ENCODE measurements at places on chromosomes 1 and 21.

DNA sequence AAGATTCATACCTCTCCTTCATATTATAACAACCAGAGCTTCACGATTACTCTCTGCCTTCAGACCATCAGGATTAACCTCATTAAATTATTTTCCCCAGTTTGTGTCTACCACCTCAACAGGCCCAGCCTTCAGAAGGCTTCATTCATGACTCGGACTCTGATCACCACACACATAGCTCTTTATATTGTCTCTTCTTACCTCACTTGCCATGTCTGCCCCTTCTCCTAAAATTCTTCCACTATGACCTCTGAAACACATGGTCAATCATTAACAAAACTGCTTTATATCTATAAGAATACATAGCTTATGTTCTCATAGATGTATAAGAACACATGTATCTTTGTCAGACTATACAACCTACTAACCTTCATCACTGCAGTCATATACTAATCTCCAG lies 79.8 kb downstream of the USP1 start:
- no peak for DNase-seq

GRCh38 chr1:246591504-246591903 lies 25.2 kb downstream of the CNST start:
- DNase-seq = no peak

- DNase-seq = no peak
Measured at GRCh38 chr1:103469801-103470200, 55.7 kb upstream of the RNPC3 start.

- no peak for DNase-seq
Measured at GRCh38 chr1:196193896-196194559, 414.2 kb downstream of the KCNT2 start.

DNA sequence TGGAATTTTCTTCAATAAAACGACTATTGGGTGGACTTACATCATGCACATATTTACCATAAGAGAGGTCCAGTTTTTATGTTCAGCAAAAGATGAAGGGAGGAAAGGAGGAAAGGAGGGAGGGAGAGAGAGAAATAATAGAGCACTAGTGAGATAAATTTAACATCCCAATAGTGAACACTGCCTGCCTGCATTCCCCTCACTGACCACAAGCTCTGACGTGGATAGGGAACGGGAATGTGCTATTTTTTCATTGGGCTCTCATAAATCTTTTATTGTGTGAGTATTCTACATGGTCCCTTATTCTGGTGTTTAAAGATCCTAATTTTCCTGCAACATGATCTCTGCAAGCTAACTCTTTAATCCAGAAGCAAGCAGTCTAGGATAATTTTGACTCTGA lies 82.1 kb downstream of the TTC3 start:
- no peak for DNase-seq

DNA sequence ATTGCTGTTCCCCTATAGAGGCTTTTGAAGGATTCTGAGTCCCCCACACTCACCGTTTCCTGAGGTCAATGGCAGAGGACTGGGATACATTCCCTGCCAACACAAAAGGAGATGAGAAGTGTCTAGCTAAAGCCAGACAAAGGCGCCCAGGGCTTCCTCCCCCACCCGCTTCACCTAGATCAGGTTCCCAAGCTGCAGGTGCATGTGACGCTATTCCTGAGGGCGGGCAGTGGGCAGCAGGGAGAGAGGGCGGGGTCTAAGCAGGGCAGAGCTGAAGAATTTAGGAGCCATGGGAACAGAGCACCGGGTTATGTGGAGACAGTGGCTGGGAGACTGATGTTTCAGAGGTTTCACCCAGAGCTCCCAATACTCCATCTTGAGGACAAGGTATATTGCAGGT lies 6.0 kb upstream of the ARHGEF2 start:
- DNase-seq = no peak

- DNase-seq = no peak
Measured at GRCh38 chr1:27068922-27069321, 56.3 kb upstream of the TENT5B start.

- DNase-seq = no peak
Measured at GRCh38 chr21:36692835-36693488, 6.0 kb upstream of the SIM2 start.

- no peak for DNase-seq
Measured at GRCh38 chr21:31299291-31300147, 44.5 kb downstream of the TIAM1 start.

- no peak for DNase-seq
Measured at GRCh38 chr1:148160343-148161052, 8.4 kb upstream of the NBPF11 start.

DNA sequence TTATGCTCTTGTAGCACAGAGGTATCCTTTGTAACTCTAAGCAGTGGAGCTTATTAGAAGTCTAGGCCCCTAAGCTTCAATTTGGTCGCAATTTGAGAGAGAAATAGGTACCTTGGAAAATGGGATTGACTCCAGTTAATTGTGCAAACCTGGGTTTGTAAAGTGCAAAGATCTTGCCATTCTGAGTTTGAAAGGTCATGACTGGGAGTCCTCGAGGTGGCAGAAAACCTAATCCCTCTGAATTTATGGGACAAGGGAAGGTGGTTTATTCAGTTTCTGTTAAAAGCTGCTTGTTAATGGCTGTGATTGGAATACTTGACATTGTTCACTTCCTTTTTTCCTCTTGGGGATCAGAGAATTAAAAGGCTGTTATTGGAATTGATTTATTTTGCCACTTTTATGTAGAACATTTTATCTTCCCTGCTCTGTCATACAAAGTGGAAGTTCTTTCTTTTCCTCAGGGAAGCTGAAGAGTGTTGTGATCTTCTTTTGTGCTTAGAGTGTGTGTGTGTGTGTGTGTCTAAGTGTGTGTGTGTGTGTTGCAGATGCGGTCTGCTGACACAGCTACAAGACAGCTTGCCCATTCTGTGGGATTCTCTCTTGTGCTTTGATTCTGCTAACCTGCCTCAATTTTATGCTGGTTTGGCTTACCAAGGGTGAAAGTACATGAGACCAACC lies 144.5 kb downstream of the SPATA46 start:
- DNase-seq = no peak

DNA sequence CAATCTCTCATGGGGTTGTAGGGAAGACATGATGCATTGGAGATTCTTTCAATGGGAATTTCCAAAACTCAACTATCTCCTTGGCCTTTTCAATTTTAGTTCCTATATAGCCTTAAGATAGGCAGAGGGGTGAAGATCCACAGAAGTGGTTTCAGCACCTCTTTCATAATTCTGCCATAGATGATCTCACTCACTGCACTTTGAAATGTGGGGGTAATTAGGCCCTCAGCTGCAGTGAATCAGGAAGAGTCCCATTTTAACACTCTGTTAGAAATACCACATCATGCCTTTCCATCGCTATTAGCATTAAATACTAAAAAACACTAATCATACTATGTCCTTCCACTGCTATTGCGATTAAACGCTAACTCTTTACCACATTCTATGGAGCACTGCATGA lies 25.1 kb upstream of the EEIG2 start:
- no peak for DNase-seq

- no peak for DNase-seq
Measured at GRCh38 chr1:9654051-9654833, 2.7 kb downstream of the PIK3CD start.

GRCh38 chr1:87155170-87155569 lies 173.5 kb upstream of the LMO4 start:
- DNase-seq = no peak

GRCh38 chr1:197116156-197116555 lies 30.3 kb downstream of the ASPM start:
- DNase-seq = no peak

- DNase-seq = no peak
Measured at GRCh38 chr1:215797859-215798258, 230.8 kb downstream of the KCTD3 start.

GRCh38 chr1:210647406-210648333 lies 319.0 kb downstream of the HHAT start:
- no peak for DNase-seq

- no peak for DNase-seq
Measured at GRCh38 chr1:109281680-109282496, 1.1 kb downstream of the PSRC1 start.

- no peak for DNase-seq
Measured at GRCh38 chr1:244080343-244080929, 29.4 kb downstream of the ZBTB18 start.

GRCh38 chr21:45551316-45551715 lies 9.1 kb upstream of the SLC19A1 start:
- no peak for DNase-seq

DNA sequence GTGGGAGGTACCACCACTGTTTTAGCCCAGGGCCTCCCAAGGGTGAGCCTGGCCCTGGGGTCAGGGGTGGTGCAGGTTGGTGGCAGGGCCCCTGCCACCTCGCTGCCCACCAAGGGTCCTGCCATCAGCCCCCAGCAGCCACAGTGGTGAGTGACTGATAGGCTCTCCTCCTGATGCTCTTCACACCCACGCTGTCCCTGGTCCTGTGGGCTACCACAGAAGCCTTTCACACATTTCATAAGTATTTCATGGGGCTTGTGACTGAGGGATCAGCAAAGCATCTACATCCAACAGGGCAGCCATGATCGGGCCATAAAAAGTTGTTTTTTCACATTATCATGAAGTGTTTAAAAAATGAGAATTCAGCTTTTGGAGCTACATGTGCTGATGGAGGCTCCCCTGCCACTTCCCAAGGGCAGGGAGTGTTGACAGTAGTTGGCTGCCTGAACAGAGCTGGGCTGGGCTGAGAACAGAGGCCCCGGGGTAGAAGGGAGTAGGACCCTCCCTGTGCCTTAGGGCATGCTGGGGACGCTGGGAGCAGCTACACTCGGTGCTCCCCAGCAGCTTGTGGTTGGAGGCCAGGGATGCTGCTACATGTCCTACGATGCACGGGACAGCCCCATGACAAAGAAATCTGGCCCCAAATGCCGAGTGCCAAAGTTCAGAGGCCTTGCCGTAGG lies 73.1 kb upstream of the TMEM51 start:
- no peak for DNase-seq

GRCh38 chr1:53979712-53980450 lies 33.7 kb downstream of the LRRC42 start:
- no peak for DNase-seq

DNA sequence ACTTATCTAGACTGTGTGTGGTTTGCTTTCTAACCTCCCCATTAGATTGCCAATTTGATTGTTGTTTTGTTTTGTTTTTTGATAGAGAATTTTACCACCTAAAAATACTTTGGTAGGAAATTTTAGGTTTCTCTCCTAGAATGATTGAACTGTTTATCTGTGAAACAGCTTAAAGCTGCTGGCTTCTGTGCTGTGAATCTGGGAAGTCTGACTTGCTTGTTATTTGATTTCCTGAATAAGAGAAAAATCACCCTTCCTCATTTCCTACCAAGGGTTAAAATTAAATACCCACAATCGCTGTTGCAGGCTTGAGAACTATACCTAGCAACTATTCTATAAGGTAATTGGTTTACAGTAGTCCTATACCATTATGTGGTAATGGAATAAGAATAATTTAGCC lies 198.9 kb upstream of the CACYBP start:
- no peak for DNase-seq

DNA sequence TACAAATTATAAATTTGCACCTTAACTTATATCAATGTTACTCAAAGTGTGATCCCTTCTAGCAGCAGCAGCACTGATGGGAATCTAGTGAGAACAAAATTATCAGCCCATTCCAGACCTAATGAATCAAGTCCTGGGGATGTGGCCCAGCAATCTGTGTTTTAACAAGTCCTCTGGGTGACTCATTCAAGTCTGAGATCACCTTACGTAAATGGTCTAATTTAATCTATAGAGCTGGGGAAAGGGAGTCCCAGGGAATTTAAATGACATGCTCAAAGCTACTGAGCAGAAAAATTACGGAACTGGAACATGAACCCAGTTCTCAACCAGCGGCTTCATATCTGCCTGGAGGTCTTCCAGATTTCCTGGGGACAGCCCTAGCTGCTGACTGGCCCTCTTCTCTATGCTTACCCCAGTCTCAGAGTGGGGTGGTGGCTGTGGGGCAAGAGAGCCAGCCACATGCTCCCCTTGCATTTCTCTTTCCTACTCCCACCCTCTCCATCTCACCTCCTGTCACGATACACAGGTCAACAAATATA lies 220.0 kb downstream of the TM2D1 start:
- DNase-seq = no peak

DNA sequence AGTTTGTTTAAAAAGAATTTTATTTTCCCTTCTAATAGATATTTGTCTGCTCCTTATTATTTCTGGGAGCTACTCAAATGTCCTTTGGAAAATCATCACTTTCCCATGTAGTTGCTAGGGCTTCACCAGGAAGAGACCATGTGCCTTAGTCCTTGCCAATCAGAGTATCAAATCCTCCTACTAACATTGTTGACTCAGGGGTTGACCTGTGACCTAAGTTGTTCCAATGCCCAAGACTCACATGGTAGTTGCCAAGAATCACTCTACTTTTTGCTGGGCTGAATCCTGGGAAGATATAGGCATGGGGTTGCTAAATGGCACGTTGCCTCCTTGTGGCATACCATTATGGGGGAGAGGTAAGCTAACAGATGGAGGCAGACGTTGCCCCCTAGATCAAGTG lies 58.2 kb upstream of the FOXD3 start:
- DNase-seq = no peak

DNA sequence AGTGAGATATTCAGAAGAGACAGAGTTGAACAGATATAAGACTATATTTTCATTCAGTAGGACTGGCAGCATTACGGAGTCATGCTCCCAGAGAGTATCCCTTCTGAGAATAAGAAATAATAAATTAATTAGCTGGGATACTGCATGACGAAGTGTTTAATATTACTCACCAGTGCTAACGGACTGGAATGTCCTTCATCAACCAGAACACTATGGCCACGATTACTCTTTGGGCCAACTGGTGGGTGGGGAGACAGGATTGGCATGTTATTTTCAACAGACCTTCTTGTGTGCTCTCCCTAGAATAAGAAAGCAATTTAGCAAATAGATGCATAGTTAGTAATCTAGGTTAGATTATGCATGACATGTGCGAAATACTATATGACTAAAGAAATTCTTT lies 32.4 kb downstream of the ERICH3 start:
- no peak for DNase-seq

- no peak for DNase-seq
Measured at GRCh38 chr1:168288311-168289052, 7.8 kb downstream of the TBX19 start.

DNA sequence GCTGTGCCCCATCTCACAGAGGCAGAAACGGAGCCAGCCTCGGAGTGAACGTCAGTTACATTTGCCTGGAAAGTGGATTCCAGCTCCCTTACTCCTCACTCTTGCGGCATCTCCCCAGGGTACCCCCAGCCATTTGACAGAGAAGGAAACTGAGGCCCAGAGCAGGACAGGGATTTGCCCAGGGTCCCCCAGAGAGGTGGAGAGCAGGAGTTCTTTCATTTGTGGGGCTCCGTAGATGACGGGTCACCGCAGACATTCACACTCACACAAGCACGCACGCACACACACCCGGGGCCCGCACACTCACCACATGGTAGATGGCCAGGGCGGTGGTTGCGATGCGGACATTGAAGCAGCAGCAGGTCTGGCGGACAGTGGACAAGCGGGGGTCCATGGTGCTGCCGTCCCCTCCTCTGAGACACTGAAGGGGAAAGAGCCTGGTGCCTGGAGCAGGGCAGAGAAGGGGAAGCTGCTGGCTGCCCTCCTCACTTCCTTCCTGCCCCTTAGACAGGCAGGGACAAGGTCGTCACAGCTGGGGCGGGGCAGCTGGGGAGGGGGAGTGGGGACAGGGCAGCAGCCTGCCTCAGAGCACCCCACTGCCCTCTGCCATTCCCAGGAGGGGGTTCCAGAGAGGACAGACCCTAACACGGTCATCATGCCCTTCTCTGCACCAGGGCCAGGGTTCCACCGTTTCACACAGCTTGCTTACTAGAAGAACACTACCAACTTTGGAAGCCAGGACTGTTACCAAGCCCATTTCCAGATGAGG lies at the start of gene LAPTM5:
Gene LAPTM5, minus strand, starts transcription at position 423 of the 769 bp plus-strand sequence. Its CDS starts 29 bp downstream, at position 394.
- peak; percentile 64 for DNase-seq

Measured in effector memory CD4-positive, alpha-beta T cell (primary cell).